Retina (tissue), 1 donor: ENCODE measurements at places on chromosomes 16 and 17.

- no peak for DNase-seq
Measured at GRCh38 chr17:49566668-49567071, 9.0 kb upstream of the NXPH3 start.

DNA sequence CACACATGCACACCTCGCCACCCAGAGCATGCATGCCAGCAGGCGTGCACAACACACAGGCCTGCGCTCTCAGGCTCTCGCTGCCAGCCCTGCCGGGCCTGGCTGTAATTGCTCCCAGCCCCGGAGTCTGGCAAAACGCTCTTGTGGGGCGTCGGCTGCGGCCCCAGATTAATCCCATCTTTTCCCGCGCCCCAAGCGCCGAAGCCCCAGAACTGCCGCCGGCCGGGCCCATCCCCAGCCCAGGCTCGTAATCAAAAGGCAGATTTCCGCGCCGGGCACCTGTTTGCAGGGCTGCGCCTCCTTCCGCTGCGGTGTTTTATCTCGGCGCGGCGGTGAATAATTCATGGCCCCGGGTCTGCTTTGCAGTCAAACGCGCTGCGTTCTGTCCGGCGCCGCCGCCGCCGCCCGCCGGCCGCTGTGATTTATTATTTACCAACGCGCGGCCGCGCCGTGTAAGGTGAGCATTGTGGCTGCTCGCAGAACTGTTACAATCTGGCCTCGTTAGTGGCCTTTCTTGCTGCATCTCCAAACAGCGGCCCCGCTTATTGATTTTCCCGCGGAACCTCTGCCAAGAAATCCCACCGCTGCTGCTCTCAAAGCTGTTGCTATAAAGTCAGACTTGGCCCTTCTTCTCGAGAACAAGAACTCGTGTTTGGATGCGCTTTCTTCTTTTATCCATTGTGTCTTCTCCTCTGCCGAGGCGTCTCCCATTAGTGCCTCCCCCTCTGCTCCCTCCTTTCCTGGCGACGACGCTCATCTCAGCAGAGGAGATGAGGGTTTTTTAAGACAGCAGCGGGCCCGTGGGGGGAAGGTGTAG is 126.1 kb downstream of the IRX5 start:
- DNase-seq, result peak; percentile 94

DNA sequence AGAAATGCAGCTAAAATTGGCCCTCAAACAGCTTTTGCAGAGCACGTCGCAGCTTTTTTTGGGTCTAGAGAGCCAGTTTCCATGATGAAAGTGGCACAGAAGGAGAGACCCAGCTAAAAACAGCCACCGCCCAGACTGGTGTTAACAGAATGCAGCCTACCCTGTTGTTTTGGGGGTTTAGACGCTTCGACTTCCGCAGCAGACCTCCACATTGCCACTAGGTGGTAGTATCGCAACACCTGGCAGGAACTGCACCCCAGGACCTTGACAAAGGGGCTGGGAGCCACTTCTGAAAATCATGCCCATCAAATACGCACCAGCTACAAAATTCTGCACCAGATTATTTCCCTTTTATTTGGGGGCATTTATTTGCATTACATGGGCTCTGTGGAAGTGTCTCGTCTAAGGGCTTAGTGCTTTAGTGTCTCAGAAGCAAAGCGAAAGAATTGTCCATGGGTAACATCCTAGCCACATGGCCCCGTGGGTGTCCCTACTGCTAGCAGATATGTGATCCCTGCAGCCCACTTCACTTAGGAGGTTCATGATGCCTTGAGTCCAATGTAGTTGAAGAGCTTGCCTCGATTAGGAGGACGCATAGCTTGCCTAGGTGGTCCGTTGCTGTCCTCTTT is 167.1 kb downstream of the HAPSTR1 start:
- peak; percentile 78 for DNase-seq

GRCh38 chr17:61280338-61280737 is 119.3 kb upstream of the TBX2 start:
- no peak for DNase-seq

GRCh38 chr16:69579783-69580481 is 14.2 kb downstream of the NFAT5 start:
- no peak for DNase-seq

DNA sequence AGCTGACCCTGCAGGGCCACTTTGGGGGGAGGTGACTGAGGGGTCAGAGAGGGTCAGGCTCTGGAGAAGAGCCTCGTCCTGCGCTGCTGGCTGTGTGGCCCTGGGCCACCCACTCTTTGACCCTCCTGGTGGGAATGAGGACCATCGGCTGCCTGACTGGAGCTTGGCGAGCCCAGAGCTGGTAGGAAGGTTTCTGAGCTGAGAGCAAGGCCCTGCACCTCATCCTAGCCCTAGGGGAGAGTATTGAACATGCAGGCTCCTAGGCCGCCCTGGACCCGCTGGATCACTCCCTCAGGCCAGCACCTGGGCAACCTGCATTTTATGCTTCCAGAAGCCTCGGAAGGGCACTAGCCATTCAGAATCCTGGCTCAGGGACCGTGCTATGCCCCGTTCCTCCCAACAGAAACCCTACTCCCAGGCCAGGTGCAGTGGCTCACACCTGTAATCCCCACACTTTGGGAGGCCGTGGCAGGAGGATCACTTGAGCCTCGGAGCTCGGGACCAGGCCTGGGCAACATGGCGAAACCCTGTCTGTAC is 14.5 kb downstream of the MAP2K3 start:
- DNase-seq, result no peak

GRCh38 chr16:53043986-53044601 is 8.6 kb downstream of the CHD9NB start:
- peak; percentile 44 for DNase-seq

- no peak for DNase-seq
Measured at GRCh38 chr17:48438516-48439061, 8.6 kb upstream of the SKAP1 start.

DNA sequence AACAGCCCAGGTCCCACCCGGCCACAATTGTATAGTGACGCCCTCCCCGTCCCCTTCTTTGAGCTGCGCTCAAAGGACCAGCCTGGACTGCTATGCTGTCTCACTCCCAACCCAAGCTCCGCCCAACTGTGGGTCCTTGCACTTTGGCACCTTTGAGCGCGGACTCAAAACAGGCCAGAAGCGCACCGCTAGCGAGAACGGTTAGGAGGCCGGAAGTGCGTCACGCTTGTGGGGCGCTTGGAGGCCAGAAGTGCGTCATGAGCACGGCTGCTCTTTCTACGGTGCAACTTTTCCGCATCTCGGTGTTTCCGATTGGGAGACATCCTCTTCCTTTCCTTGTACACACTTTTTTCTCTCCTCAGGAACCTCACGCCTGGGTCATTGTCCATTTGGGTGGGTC is at the start of gene ZNF19:
ZNF19 (minus strand) TSS at position 203 of the 400 bp plus-strand sequence. CDS start 7,210 bp downstream, outside the sequence.
- DNase-seq, result no peak

DNA sequence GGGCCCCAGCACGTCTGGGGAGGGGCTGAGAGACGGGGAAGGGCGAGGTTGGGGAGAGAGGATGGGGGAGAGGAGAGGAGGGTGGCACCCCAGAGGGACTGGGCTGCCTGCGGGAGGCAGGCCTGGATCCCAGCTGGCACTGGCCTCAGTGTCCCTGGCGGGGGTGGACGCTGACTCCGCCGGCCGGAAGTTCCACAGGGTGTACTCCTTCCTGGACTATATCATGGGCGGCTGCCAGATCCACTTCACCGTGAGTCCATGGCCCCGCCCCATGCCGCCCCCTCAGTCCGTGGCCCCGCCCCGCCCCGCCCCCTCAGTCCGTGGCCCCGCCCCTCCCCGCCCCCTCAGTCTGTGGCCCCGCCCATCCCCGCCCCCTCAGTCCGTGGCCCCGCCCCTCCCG is 11.3 kb downstream of the CPNE7 start:
- DNase-seq, result no peak

DNA sequence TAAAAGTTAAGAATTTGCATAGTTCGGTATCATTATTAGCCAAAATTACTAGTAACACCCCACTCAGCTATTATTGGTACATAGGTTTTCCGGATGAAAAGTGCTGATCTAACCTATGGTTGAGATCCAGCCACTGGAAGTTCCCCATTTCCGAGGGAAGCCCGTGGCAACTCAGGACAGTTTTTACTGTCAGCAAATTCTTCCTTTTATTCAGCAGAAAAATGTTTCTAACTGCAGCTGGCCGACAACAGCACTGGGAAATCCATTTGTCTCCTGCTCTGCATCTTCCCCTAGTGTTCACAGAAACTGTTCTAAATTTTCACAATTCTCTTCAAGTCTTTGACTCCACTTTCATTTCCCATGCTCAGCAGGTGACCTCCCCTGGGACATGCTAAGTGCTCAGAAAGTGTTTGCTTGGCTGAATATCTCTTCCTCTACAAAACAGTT is 15.5 kb upstream of the MMD start:
- peak; percentile 24 for DNase-seq

GRCh38 chr17:78525511-78526160 is 51.6 kb downstream of the DNAH17 start:
- no peak for DNase-seq

- DNase-seq, result no peak
Measured at GRCh38 chr16:89152831-89153700, 18.5 kb upstream of the CDH15 start.

DNA sequence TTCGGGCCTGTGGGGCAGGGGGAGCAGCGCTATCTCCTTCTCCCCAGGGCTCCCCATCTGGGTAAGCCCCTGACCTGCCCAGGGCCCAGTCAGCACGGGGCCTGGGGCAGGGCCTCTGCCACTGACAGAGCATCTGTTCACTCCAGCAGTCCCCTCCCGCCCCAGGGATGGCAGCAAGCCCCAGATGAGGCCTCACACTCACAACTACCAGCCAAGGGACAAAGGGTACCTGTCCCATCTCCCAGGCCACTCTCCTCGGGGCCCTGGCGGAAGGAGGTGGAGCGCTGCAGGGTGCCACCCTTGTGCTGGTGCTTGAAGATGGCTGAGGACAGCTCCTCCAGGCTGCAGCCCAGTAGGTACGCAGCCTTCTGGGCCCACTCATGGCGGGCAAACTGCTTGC is 64.8 kb downstream of the MYO18A start:
- no peak for DNase-seq

GRCh38 chr16:59060207-59060606 is 326.1 kb upstream of the GOT2 start:
- no peak for DNase-seq

- DNase-seq, result peak; percentile 79
Measured at GRCh38 chr16:9092282-9092977, 986 bp downstream of the HAPSTR1 start.

- no peak for DNase-seq
Measured at GRCh38 chr16:57813466-57813865, 11.2 kb upstream of the KIFC3 start.
